G401 (cell line): ENCODE measurements at places on chromosomes 6 and 20. TPM values are rescaled to one million over a fixed set of nuclear protein-coding genes. Genes with fewer than 3 reads are reported as not detected.

- no peak for DNase-seq
These were observed 157.1 kb upstream of the CST7 start for GRCh38 chr20:24791953-24792352.

- DNase-seq = no peak
These were observed 137.8 kb upstream of the PHACTR1 start for GRCh38 chr6:12578751-12579150.

DNA sequence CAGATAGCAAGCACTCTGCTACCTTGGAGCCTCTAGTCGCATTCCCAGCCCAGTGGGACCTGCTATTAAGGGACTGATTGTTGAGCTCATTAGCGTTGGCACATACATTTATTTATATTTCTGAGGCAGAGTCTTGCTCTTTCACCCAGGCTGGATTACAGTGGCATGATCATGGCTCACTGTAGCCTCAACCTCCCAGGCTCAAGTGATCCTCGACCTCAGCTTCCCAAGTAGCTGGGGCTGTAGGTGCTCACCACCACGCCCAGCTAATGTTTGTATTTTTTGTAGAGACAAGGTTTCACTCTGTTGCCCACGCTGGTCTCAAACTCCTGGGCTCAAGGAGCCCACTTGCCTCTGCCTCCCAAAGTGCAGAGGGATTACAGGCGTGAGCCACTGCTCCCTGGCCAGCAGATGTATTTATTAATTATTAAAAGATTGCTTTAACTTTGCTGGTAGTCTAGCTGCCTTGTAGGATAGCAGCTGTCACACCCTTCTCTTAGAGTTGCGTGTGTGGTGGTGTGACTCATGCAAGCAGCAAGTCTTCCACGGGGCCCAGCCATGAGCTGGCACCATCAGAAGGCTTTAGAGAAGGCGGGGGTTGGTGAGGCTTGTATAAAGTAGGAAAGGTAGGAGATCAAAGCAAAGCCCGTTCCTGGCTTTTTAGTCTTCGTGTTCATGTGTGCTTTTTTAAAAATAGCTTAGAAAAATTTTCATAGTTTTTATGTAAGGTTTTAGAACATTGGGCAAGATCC lies 16.5 kb downstream of the ACTR5 start:
- no peak for DNase-seq

Gene C20orf202
- total RNA-seq = not detected in 2 replicates

Gene RNF182
- 0.31 and 1.9 TPM in 2 replicates for total RNA-seq

DNA sequence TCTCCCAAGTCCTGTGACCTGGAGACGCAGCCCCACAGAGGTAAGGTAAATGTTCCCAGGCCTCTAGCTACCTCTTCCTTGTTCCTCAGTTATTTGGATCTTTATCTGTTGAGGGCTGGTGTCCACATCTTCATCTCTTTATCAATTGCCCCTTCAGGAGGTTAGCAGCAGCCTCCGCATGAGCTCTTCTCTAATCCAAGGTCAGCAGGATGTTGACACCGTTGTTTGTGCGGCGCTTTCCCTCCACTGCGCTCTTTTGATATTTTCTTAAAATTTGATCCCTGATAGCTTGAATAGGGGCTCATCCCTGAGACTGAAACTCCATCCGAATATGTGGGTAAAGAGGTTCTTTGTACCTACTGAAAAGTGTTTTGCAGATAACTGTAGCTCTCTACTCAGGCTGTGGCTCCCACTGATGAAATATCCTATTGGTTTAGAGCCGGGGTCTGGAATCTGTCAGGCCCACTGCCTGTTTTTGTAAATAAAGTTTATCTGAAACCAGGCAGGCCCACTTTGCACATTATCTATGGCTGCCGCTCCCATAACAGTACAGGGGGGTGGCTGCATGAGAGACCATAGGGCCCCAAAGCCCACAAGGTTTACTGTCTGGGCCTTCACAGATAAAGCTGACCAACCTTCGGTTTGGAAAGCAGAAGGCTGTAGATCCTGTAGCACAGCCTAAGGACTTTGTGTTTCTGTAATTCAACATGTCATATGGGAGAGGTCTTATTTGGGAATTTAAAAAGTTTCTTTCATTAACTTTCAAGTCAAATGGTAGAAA lies 362.6 kb downstream of the QKI start:
- DNase-seq = no peak
